ENCODE measurements at places on chromosomes 13 and 19.

DNA sequence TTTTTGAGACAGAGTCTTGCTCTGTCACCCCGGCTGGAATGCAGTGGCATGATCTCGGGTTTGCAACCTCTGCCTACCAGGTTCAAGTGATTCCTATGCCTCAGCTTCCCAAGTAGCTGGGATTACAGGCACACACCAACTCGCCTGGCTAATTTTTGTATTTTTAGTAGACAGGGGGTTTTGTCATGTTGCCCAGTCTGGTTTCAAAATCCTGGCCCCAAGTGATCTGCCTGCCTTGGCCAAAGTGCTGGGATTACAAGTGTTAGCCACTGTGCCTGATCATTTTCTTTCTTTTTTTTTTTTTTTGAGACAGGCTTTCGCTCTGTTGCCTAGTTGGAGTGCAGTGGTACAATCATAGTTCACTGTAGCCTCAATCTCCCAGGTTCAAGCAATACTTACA is 28.7 kb downstream of the ZMYM5 start:
- no peak for DNase-seq

- no peak for DNase-seq
Observed at GRCh38 chr13:104385404-104385803, 1319.2 kb upstream of the SLC10A2 start.

- DNase-seq: no peak
Observed at GRCh38 chr13:78759704-78760103, 100.7 kb upstream of the OBI1 start.

- no peak for DNase-seq
Observed at GRCh38 chr19:55391191-55391670, 5.5 kb downstream of the RPL28 start.

- no peak for DNase-seq
Observed at GRCh38 chr13:44231786-44232516, 141.7 kb upstream of the SERP2 start.

GRCh38 chr19:49799798-49800376 is 13.2 kb downstream of the FUZ start:
- no peak for DNase-seq

DNA sequence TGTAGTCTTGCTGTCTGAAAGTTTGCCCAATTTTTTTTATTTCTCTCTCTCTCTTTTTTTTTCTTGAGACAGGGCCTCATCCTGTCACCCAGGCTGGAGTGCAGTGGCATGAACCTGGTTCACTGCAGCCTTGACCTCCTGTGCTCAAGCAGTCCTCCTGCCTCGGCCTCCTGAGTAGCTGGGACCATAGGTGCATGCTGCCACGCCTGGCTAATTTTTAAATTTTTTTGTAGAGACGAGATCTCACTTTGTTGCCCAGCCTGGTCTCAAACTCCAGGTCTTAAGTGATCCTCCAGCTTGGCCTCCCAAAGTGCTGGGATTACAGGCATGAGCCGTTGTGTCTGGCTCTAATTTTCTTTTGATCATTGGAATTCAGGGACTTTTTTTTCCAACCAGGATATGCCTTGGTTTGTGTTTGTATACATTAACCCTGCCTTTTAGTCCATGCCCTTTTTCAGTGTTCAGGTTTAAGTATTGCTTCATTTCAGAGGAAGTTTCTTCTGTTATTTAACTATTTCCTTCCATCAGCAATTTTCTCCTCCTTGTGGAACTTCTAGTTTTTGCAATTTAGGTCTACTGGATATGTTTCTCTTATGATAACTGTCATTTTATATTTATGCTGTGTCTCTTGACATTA is 201.4 kb downstream of the PCCA start:
- no peak for DNase-seq

- DNase-seq: no peak
Observed at GRCh38 chr19:44687888-44688287, 11.1 kb upstream of the CEACAM16 start.

- DNase-seq: no peak
Observed at GRCh38 chr13:42847891-42848663, 66.7 kb downstream of the FAM216B start.

DNA sequence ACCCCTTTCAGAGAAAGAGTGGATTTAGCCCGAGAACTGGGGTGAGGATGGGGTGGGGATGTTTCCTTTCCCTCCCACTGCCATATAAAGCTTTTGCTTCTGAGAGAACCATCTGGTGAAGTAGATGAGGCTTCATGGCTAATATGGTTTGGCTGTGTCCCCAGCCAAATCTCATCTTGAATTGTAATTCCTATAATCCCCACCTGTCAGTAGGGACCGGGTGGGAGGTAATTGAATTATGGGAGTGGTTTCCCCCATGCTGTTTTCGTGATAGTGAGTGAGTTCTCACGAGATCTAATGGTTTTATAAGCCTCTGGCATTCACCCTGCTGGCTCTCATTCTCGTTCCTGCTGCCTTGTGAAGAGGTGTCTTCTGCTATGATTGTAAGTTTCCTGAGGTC is 270.9 kb downstream of the LMO7 start:
- DNase-seq: peak; percentile 53

DNA sequence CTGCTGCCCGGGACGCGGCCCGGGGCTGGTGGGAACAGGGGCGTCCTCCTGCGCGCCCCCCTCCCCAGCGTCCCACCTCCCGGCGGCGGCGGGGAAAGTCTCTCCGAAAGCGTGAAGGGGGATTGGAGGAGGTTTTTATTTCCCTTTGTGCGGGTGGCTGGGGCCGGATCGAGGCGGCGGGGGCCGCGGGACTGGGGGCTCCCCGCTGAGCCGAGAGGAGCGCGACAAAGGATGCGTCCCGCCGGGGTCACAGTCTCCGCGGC is 132 bp downstream of the SHD start:
- no peak for DNase-seq

All from NCI-H2171 treated with DMSO at 0.1 percent for 48 hours (cell line).